ENCODE measurements at places on chromosomes 1 and 21.

GRCh38 chr1:153525088-153525728 is 10.6 kb downstream of the S100A6 start:
- peak; percentile 55 for DNase-seq

GRCh38 chr1:160855181-160855981 is 7.3 kb downstream of the CD244 start:
- no peak for DNase-seq

DNA sequence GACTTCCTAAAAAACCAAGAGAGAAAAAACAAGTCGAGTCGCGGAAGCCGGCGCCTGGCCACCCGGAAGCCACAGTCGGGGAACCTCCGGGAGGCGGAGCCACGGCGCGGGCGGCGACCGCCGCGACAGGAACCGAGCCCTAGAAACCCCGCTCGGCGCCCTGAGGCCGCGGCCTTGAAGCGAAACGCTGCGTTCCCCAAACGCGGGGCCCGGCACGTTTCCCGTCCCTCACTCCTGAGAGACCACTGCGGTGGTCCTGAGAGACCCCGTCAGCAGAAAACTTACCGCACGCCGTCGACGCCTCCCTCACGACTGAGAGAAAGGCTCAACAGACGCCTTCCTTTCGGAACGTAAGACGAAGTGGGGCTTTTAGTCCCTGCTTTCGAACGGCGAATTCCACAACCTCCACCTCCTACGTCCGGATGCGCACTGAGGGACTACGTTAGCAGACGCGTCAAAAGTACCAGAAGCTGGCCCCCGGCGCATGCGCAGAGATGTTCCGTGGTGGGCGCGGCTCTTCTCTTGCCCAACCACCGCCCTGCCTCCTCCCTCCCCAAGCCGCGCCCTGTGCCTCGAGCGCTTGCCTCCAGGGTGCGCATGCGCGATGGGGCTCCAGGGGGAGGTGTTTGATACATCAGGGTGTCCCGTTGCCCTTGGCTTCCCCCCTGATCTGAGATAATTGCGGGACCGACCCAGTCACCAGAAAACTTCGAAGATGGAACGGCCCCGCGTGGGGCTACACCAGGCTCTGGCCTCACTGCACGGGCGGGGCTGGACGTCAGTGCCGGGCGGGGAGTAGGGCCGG is at the start of gene RSRP1:
TSS of gene RSRP1 (minus strand) at position 431 of the 805 bp plus-strand sequence. CDS start 491 bp downstream, outside the sequence.
- peak; percentile 77 for DNase-seq

DNA sequence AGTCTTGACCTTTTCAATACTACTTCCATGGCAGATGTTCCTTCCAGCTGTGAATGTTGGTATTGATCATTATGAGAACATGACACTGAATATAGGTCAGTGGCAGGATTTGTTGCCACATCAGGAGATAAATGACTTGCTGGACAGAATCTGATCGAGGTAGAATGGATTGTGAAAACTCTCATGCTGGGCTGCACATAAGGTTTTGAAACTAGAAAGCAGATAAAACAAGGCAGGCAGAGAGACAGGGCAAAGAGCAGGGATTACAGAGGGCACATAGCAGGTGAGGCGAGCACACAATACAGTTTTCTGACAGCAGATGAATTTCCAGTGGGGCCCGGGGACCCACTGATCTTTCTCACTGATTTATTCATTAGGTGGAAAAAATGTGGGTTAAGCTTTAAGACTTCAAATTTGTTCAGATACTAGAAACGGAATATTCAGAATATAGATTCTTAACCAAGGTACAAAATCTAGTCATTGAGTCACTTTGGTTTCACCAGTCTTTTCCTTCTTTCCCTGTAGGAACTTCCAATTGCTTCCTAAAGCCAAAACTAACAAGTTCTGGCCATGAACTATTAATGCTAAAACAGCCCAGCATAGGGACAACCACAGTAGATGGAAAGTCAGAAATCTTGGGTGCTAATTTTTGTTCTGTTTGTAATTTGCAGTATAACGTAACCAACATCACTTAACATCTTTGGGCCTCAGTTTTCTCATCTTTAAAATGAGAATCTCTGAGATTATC is 296.0 kb upstream of the PTBP2 start:
- DNase-seq = no peak

GRCh38 chr1:77961392-77961791 is 17.5 kb downstream of the FUBP1 start:
- DNase-seq = no peak

DNA sequence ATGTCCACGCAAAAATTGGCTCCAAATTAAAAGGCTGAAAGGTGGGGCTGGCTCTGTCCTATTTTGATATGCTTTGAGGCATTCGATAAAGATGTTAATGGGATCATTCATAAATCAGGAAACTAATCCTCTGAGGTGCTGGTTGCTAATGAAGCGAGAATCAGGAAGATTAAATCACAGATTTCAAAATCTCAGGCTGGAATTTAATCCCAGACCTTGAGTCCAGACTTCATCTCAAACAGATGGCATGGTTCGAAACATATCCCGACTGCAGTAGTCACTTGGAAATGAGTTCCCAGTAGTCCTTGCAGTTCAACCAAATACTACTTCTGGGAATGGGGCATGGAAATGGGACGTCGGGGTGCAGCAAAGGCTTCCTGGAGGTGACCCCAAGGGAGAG is 4.5 kb upstream of the KLF17 start:
- peak; percentile 57 for DNase-seq

- no peak for DNase-seq
Observed at GRCh38 chr1:156284757-156285156, 632 bp downstream of the TMEM79 start.

DNA sequence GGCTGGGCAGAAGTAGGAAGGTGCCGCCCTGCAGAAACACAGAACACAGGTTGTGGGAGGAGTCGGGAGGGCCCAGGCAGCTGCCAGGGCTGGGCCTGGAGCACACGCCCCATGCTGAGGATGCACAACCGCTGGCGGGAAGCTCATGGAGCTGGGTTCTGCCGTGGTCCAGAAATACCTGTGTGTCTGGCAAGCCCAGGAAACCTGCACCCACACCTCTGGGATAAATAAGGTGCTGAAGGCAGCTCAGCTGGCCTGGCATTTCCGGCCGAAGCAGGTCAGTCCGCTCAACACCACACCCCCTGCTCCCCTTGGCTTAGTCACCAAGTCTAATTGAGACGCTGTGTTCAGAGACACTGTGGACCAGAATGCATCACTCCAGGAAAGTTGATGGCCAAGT is 32.1 kb downstream of the CTNNBIP1 start:
- DNase-seq = no peak

All from NCI-H524 treated with DMSO at 0.1 percent for 48 hours (cell line).